ENCODE measurements at places on chromosomes 6 and 20. TPM values are rescaled to one million over a fixed set of nuclear protein-coding genes. Genes with fewer than 3 reads are reported as not detected.

DNA sequence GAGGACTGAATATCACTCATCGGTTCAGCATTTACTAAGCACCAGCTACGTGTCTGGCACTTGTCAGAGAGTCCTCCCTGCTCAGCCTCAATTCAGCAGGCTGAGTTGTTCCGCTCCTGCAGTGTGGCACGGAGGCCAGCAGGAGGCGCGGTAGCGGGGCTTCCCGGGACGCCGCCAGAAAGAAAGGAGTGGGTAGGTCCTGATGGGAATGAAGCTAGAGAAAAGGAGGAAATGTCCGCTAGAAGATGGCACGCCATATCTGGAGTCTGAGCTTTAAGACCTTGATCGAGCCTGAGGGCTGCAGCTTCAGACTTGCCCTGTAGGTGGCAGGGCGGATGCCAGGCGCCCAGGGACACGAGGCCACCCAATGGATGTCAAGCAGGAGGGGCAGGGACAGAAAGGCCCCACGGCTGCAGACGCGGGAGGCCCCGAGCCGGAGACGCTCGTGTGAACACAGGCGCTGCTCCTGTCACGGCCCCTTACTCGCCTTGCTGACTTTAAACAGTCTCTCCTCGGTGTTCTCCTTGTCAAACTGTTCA is 18.7 kb downstream of the SERPINB6 start:
- no peak overlapping the region for H3K4me3 ChIP-seq
- no peaks in the 10 kb centered on the region for H3K36me3 ChIP-seq
- no peaks in the 10 kb centered on the region for H3K27me3 ChIP-seq
- no peak for DNase-seq
- peaks cover 5% of the 10 kb centered on the region for H3K4me1 ChIP-seq
- peak overlapping the region; percentile 27 for H3K27ac ChIP-seq

DNA sequence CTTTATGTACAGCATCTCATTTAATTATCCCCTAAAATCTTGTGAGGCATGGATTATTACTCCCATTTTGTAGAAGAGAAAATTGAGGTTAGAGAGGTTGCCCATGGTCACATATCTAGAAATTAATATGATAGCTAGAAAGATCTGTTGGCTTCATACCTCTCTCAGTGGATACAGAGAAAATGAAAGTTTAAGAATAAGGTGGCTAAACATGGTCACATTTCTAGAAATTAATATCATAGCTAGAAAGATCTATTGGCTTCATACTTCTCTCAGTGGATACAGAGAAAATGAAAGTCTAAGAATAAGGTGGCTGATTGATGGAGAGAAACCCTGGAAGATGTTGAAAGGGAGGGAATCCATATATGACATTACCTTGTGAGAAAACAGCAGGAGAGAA is 260.7 kb upstream of the MAN1A1 start:
- no peak overlapping the region for H3K27ac ChIP-seq
- no peaks in the 10 kb centered on the region for H3K4me1 ChIP-seq

LY6G6C gene
- total RNA-seq, result not detected

SEL1L2 gene
- total RNA-seq, result not detected

DNA sequence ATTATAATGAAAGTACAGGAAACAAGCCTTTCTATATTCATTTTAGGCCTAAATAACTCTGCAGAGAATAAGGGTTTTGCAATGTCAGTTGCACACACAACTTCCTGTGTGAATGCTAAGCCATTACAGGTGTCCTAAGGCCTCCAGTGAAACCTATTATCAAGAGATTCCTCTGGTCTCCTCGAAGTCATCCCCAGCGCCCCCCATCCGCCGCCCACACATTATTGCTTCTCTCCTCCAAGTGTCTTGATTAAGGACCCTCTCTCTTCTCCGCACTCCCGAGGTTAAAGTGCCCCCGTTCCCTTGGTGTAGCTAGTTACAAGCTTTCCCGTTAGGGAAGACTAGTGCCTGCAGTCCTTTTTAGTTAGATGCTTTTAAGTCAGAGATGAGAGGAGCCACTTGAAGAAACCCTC is 1.3 kb downstream of the HIVEP2 start:
- no peaks in the 10 kb centered on the region for H3K27me3 ChIP-seq
- H3K27ac ChIP-seq, result peak overlapping the region; percentile 100
- no peaks in the 10 kb centered on the region for H3K4me1 ChIP-seq
- no peak for DNase-seq

TMEM170B gene
- total RNA-seq, result 15.2 TPM

DNA sequence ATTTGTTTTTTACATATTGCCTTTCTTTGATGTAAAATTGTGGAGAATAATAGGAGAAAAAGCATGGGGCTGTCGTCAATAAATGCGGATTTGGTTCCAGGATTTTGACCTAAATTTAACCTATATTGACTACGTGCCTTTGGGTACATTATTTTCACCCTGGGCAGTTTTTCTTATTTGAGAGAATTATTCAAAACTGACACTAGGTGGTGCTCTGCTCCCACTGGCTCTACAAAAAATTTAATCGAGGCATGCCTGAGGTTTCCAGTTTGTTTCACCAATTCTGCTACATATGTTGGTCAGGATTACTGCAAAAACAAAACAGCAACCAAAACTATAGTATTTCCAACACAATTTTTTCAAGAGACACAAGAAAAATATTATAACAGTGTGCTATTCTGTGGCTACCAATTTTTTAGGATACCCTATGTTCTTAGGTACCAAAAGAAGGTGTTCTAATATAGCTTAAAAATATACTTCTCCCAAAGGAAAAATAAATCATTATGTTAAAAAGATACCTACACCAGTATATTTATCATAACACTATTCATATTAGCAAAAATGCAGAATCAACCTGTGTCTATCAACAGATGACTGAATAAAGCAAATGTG is 48.6 kb upstream of the FABP7 start:
- no peak overlapping the region for H3K27ac ChIP-seq
- H3K4me3 ChIP-seq, result no peak overlapping the region
- no peaks in the 10 kb centered on the region for H3K36me3 ChIP-seq
- no peak for DNase-seq
- no peaks in the 10 kb centered on the region for H3K4me1 ChIP-seq

BACH2 gene
- total RNA-seq, result 7.0 TPM

DNA sequence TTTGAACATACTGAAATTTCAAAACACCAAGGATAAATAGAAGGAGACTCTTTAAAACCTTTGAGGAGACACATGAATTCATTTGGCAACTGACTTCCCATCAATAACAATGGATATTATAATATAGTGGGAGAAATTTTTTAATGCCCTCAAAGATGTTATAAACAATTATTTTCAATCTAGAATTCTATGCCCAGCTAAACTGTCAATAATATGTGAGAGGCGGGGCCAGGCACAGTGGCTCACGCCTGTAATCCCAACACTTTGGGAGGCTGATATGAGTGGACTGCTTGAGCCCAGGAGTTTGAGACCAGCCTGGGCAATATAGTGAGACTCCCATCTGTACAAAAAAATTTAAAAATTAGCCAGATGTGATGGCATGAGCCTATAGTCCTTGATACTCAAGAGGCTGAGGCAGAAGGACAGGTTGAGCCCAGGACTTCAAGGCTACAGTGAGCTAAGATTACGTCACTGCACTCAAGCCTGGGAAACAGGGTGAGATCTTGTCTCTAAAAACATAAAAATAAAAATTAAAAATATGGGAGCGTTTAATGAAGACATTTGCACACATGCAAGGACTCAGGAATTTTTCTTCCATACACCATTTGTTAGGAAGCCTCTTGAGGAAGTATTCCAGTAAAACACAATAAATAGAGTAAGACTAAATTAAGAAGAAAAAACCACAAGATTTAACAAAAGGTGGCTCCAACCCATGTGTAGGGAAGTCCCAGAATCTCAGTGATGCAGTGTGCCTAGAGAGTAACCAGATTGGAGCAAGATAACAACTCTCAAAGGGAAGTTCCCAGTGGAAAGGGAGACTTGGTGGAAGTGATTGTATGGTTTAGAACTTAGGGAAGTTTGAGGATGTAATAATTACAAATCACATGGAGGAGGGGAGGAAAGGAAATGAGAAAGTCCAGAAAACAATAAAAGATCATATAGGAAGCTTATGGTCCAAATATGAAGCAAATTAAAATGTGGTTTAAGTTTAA is 26.3 kb upstream of the ETV7 start:
- no peaks in the 10 kb centered on the region for H3K4me1 ChIP-seq
- DNase-seq, result no peak
- no peaks in the 10 kb centered on the region for H3K36me3 ChIP-seq
- no peaks in the 10 kb centered on the region for H3K27me3 ChIP-seq

CPXM1 gene
- 23.1 TPM for total RNA-seq

HLA-DQA1 gene
- total RNA-seq, result 1.6 TPM

HLA-DRB5 gene
- 0.32 TPM for total RNA-seq

DNA sequence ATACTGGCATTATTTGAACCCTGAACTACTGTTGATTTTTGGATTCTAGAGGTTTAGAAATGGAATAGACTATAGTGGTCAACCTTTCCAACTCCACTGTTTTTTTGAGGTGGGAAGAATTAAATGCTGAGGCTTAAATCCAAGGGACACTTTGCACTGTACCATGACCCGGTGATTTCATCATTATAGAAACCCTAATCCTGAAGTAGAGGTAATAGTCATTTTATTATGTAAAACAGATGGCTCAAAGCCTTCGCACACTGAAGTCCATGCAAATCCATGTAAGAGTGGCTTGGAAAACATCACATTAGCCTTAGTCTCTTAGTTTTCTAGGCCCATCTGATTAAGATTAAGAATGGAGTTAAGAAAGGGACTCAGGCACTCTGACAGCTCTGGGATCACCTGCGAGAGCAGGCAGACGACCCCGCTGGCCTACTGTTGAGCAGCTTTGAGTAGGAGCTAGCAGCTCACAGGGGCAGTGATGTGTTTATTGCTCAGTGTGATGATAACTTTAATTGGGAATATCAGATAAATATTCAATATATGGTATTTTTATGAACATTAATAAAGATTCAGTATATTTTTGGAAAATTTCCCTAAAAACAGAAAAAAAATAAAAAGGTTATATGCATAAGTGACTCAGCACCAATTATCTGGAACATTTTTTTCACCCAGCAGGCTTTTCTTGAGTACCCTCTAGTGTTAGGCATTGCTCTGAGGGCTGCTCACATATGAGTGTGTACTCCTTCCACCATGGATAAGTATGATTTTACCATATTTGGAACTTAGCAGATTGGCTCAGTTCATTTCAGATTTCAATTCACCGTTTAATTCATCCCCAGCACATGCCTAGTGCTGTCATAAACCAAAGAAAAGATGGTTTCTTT is 13.4 kb downstream of the SLX4IP start:
- H3K4me1 ChIP-seq, result no peaks in the 10 kb centered on the region
- DNase-seq, result no peak
- no peaks in the 10 kb centered on the region for H3K27me3 ChIP-seq
- no peak overlapping the region for H3K27ac ChIP-seq
- no peak overlapping the region for H3K4me3 ChIP-seq
- H3K36me3 ChIP-seq, result no peaks in the 10 kb centered on the region

- H3K4me3 ChIP-seq, result no peak overlapping the region
- no peaks in the 10 kb centered on the region for H3K27me3 ChIP-seq
- no peak overlapping the region for H3K27ac ChIP-seq
- no peaks in the 10 kb centered on the region for H3K36me3 ChIP-seq
- DNase-seq, result no peak
- H3K4me1 ChIP-seq, result no peaks in the 10 kb centered on the region
Observed at GRCh38 chr6:122715725-122716124, 63.8 kb upstream of the FABP7 start.

- DNase-seq, result no peak
- H3K4me3 ChIP-seq, result no peak overlapping the region
- no peaks in the 10 kb centered on the region for H3K36me3 ChIP-seq
- H3K27me3 ChIP-seq, result peaks cover 9% of the 10 kb centered on the region
- no peak overlapping the region for H3K27ac ChIP-seq
Observed at GRCh38 chr20:46023999-46024398, 5.0 kb upstream of the SLC12A5 start.

- no peaks in the 10 kb centered on the region for H3K4me1 ChIP-seq
- DNase-seq, result no peak
- H3K27ac ChIP-seq, result no peak overlapping the region
- no peaks in the 10 kb centered on the region for H3K36me3 ChIP-seq
- H3K4me3 ChIP-seq, result no peak overlapping the region
Observed at GRCh38 chr6:45841062-45841461, 174.6 kb downstream of the CLIC5 start.

GRCh38 chr6:19297880-19298279 is 539.3 kb upstream of the ID4 start:
- H3K27ac ChIP-seq, result no peak overlapping the region
- H3K36me3 ChIP-seq, result no peaks in the 10 kb centered on the region
- no peaks in the 10 kb centered on the region for H3K27me3 ChIP-seq
- DNase-seq, result no peak

- no peak for DNase-seq
- H3K4me1 ChIP-seq, result no peaks in the 10 kb centered on the region
- no peaks in the 10 kb centered on the region for H3K36me3 ChIP-seq
Observed at GRCh38 chr6:45666846-45667245, 289.1 kb upstream of the SUPT3H start.

SIRPB2 gene
- 30.9 TPM for total RNA-seq

AIF1 gene
- total RNA-seq, result 26.9 TPM

GRCh38 chr20:25705830-25706351 is 9.2 kb upstream of the ZNF337 start:
- H3K4me3 ChIP-seq, result no peak overlapping the region
- no peaks in the 10 kb centered on the region for H3K4me1 ChIP-seq
- DNase-seq, result no peak
- no peaks in the 10 kb centered on the region for H3K27me3 ChIP-seq

DNA sequence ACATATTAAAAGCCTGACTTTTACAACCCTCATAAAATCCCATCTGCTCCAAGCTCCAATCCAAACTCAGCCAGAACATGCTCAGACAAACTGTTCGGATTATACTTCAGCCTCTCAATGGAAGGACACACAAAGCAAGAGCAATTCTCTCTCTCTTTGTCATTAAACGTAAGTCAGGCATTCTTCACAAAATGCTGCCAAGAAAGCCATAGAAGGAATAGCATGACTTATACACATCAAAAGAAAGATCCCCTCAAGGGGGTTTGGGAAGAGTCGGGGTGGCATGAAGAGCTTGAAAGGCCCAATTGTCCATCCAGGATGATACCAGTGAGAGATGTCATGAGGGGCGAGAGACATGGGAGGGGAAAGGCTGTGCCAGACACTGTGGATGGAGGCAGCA is 268.9 kb downstream of the PREX1 start:
- H3K27ac ChIP-seq, result no peak overlapping the region
- H3K36me3 ChIP-seq, result no peaks in the 10 kb centered on the region
- DNase-seq, result no peak
- H3K4me1 ChIP-seq, result no peaks in the 10 kb centered on the region
- no peak overlapping the region for H3K4me3 ChIP-seq

DNA sequence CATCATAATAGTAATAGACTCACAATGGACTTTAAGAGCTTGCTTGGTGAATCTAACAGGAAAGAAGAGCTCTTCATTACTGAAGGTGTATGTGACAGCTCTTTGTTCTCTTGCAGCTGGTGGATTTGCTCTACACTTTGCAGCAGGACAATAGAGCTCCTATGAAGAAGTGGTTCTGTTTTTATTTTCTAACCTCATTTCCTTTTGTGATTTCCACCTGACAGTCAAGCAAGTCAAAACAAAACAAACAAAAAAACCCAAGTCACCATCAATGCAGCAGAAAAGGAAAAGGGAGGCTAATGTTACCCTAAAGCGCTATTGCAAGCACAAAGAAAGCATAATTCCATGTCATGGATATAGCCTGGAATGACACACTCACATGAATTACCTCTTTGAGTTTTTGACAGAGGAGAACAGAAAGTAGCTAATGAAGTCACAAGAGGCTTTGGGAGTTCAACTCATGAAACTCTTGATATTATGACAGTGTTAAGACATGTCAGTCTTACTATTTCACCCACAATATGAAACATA is 1188.1 kb downstream of the EPHA7 start:
- no peak overlapping the region for H3K27ac ChIP-seq
- H3K36me3 ChIP-seq, result no peaks in the 10 kb centered on the region
- H3K27me3 ChIP-seq, result no peaks in the 10 kb centered on the region
- no peak for DNase-seq

BPIFA1 gene
- not detected for total RNA-seq

- no peak for DNase-seq
Observed at GRCh38 chr6:11296449-11297375, 64.2 kb upstream of the NEDD9 start.

Data from breast epithelium (tissue), 4 donors.